H4 (cell line): ENCODE measurements at places on chromosomes 5 and 9.

DNA sequence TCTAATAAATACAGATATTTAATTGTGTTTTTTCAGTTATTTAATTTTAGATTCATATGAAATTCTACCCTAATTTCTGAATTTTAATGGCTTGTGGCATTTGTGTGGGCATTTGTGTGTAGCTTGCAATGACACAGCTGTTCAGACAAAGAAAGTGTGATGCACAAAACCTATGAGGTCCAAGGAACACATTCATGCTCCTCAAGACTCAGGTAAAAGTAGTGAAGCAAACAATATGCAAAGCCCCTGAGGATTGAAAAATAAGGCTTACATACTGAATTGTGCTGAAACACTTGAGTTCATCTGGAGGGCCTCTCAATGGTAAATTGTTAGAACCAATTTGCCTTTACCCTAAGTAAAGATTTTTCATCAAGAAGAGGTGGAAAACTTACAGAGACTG, 28.1 kb downstream of the IL7R start:
- DNase-seq, result no peak

- DNase-seq, result no peak
Observed at GRCh38 chr5:180803181-180804128, 849 bp upstream of the MGAT1 start.

DNA sequence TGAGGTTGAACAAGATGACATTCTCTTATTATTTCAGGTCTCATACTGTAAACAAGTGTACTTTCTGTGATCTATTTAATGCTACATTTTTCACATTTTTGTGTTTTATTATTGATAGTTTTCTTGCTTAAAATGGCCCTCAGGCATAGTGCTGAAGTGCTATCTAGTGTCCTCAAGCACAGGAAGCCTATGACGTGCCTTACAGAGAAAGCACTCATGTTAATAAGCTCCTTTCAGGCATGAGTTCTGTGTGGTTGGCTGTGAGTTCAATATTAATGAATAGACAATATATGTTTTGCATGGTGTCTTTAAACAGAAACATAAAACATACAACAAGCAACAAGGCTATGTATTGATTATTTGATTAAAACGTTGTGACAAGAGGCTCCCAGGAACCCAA, 450.1 kb downstream of the PLK2 start:
- no peak for DNase-seq

DNA sequence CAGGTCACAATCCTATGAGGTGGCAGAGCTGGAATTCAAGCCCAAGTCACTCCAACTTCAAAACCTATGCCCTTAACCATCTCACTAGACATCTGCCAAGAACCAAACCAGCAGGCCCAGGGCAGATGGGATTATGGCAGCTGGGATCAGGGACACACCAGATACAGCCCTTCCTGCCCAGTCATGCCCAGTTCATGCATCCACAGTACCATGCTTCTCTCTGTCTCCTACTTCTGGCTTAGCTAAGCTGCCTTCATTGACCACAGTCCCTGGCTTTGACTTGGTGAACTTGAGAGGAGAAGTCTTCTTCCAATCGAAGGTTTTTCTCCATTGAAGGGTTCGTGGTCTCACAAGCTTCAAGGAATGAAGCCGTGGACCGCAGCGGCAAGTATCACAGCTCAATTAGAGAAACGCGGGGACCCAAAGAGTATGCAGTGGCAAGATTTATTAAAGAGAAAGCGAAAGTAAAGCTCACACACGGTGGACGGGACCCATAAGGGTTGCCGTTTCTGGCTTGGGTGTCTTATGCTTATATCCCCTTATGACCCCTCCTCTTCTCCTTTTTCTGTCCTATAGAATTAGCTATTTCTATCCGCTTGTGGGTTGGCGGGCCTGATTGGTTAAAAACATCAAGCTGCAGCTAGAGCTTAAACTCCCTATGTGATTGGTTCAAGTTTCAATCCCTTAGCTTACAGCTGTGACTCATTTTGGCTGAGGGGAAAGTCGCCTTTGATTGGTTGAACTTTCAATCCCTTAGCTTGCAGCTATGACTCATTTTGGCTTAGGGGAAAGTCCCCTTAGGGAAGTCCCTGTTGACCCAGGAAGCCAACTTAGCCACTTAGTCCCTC, 101.2 kb downstream of the TRIM36 start:
- DNase-seq, result peak; percentile 83

DNA sequence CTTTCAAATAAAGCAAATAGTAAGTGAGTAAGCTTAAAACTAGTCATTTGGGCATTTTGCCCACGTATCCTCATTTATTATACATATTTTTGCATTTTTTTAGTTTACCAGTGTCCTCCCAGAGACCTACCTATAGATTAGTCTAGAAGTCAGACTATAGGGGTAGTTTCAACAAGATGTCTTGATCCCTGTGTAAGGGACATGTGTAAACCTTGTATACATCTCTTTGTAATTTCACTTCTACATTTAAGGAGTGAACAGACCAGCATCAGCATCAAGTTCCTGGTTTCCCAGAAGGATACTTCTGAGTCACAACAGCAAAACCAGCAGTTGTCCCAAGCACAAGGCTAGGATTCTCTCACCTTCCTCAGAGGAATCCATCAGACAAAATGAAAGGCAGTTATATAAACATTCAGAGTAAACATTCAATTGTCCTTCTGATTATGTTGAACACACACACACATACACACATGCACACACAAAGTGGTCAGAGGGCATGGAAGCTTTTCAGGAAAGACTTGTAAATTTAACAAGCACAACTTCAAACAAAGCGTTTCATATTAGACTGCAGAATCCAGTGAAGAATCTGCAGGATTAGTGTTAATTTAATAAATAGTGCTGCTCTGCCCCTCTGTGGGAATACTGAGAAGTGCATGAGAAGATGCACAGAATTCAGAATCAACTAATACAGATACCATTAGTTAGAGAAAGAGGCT, 55.4 kb downstream of the HINT1 start:
- DNase-seq, result peak; percentile 44

- DNase-seq, result no peak
Observed at GRCh38 chr5:8340739-8341344, 471.9 kb downstream of the MTRR start.

DNA sequence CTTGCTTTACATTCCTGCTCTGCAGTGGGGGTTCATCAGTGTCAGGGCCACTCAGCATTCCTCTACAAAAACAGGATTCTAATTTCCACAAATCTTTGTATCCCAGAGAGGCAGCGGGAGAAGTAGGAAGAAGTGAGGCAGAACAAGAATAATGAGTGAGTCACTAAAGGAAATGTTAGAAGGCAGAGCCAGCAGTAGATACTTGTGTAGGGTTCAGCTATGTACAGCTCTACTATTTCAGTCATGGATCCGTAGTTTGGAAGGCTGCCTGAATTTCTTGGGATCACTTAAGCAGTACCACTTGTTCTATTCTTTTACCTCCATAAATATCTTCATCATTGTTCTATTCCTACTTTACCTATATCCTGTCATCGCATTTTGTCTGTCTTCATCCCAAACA, 246.3 kb upstream of the TLE4 start:
- DNase-seq, result no peak

DNA sequence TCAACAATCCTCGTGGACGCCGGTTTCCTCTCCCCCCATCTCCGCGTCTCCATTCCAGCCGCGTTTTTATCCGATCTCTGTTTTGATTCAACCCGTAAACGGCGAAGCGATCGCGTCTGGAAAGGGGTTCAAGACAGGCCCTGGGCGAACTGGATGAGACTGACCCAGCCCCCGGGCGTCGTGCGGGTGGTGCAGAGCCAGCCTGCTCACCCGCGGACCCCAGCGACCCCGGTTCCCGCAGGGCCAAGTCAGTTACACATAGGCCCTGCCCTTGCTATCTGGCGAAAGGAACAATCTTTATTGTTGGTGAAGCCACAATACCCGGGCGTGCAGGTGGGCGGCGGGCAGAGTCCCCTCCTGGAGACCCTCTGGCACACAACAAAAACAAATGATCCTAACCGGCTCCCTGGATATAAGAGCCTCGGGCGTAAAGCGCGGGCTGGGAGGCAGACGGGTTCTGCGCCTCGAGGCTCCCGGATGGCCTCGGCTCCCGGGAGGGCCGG, 1.8 kb downstream of the TLX3 start:
- no peak for DNase-seq

DNA sequence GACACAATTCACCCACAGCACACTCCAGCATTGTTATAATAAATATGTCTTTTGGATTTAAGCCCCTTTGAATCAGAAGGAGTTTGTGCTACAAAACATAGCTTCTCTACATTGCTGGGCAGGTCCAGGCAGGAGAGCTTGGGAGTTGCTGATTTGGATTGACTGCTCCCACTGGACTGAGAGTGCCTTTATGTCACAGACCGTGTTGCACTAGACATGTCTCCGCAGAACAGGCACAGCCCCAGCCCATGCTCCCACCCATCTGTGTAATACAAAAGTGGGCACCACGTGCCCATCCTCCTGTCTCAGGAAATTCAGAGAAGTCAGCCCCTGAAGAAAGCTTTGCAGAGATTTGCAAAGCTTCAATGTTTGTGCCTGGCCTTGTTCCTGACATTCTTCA, 117.1 kb downstream of the MED10 start:
- no peak for DNase-seq

DNA sequence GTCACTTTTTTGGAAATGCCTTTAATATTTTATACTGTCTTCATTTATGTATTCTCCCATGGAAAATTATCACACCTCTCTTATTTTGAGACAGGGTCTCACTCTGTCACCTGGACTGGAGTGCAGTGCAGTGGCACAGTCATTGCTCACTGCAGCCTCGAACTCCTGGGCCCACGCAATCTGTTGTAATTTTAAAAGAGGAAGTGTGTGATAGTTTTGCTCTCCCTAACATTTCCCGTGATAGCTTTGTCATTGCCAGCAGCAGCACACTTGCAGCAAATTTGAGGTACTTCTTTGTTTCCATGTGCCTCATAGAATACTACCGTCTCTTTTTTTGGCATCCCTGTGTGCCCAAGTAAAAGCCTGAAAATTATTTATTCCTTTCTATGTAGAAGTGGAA, 103.5 kb downstream of the RNF180 start:
- no peak for DNase-seq

DNA sequence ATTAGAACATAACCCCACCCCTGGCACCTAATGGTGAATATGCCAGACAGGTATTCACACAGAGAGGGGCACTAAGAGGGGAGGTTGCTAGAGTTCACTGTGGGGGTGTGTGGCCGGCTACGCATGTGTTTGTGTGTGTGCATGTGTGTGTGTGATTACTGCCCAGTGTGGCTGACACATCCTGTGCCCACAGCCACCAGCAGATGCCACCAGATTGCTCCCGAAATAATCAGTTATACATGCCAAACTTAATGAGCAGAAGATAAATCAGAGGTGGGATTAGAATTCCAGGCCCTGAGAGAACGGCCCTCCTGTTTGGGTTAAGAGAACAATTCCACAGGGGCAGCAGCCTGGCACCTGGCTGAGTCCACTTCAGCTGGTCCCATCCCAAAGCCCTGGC, 91.8 kb upstream of the TBCA start:
- DNase-seq, result no peak

DNA sequence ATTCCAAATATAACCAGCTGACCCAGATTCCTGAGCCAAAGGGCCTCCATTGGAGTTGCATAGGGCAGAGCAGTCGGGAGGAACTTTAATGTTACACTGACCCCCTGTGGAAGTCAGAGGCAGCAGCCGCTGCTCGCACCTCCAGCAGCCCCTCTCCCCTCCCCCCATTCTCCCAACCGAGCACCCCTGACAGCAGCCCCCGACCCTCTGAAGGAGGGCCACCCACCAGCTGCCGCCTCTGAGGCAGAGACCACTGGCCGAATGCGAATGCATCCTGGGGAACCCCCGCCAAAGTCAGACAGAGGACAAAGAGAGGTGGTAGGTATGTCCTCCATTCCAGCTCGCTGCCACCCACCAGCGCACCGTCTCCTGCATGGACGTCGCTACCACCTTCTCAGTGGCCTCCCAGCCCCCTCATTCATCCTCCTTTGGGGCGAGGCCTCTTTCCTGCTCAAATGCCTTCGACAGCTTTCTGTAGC, 231.0 kb downstream of the CDK5RAP2 start:
- DNase-seq, result peak; percentile 43

- no peak for DNase-seq
Observed at GRCh38 chr5:169270827-169271226, 30.1 kb downstream of the SLIT3 start.

GRCh38 chr9:86713470-86713869, 233.8 kb downstream of the GAS1 start:
- DNase-seq, result no peak

- no peak for DNase-seq
Observed at GRCh38 chr5:174294891-174295620, 249.6 kb downstream of the NSG2 start.

GRCh38 chr9:136943291-136944211, 987 bp downstream of the FBXW5 start:
- no peak for DNase-seq
